Stimulated activated CD4-positive, alpha-beta T cell treated with anti-CD3 and anti-CD28 coated beads, Interleukin-1b, Interleukin-23, amount 100 ng/mL, for 1 hour (primary cell): ENCODE measurements at places on chromosomes 11 and 22.

- DNase-seq, result no peak
These were observed 23.8 kb downstream of the WNT7B start for GRCh38 chr22:45953178-45953577.

DNA sequence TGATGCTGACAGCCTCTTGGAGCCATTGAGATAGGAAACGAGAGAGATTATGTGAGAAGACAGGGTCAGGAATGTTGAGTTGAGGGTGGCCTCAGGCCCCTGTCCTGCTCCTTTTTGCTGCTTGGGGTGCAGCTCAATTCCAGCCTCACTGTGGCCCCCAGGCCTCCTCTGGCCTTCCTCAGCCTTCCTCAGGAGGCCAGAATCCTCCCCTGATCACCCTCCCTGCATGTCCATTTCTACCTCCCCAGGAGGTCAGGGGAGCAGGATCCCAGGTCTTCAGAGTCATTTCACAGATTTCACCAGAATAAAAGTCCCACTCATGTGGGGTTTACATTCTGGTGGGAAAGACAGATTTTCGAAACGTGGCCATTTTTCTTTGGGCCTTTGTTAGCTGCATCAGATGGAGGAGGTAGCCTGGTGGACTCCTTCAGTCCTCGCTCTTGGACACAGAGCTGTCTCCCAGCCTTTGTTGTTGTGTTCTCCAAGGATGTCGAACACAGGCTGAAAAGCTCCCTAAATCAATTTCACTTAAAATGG lies 2.2 kb upstream of the KCNQ1OT1 start:
- DNase-seq, result no peak

- DNase-seq, result no peak
These were observed 3.7 kb downstream of the KRTAP5-4 start for GRCh38 chr11:1618231-1618630.

- peak; percentile 13 for DNase-seq
These were observed 23.9 kb downstream of the MYO7A start for GRCh38 chr11:77151804-77152509.

DNA sequence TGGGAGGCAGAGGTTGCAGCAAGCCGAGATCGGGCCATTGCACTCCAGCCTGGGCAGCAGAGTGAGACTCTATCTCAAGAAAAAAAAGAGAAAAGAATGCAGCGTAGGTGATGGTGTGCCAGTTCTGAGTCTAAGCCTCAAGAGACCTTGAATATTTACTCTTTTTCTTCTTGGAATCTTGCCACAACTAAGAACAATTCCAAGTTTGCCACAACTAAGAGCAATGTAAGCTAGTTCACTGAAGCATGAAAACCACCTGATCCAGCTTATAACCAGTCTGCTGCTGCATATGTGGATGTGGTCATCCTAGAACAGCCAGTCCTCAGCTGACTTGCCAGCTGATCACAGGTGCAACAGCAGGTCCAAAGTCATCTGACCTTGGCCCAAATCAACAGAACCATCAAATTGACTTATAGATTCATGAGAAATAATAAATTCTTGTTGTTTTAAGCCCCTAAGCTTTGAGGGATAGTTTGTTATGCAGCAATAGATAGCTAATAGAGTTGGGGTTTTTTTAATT lies 25.4 kb upstream of the SEZ6L start:
- DNase-seq, result no peak

DNA sequence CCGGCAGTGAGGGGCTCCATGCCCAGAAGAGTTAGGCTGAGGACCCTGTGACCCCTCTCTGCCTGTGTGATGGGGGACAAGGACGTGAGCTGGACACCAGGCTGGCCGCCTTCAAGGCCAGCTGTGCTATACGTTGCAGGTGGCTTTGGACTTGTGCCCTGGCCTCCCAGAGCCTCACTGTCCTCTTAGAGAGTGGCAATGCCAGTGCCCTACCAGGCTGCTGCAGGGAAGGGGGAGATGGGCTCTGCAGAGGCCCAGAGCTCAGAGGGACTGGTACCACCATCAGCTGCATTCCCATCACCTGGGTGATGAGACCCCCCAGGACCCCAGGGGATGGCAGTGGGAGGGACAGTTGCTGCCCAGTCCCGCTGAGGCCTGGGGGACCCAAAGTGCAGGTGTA lies 90.4 kb upstream of the SHISAL1 start:
- no peak for DNase-seq

GRCh38 chr11:133904818-133905515 lies 51.8 kb downstream of the IGSF9B start:
- no peak for DNase-seq

DNA sequence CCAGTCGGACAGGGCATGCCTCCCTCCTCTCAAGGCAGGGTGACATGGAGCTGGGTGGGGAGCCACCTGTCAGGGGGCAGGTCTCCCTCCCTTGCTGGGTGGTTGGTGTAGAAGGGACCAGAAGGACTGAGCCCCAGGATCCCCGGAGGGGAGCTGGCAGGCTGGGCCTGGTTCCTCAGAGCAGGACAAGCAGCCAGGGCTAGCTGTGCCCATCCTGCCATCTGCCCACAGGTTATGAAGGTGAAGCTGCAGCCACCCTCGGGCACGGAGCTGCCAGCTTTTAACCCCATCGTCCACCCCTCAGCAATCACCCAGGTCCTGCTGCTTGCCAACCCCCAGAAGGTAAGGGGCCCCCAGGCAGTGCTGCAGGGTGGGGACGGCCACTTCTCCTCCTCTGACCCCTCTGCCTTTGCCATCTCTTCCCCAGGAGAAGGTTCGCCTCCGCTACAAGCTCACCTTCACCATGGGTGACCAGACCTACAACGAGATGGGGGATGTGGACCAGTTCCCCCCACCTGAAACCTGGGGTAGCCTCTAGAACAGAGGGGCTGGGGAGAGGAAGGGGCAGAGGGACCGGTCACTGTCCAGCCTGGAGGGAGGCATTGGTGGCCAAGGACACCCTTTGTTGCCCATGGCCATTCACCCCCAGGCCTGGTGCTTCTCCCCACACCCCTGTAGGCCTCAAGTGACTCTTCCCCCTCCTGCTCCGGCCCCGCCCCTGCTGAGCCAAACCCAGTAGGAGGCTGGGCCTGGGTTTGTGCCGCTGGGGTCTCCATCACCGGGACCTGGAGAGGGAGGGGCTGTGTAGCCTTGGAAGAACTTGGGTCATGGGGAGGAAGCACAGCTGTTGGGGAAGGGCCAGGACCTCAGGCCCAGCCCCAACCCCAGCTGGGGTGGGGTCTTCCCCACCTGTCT lies 7.0 kb upstream of the SH3BP1 start:
- no peak for DNase-seq

- DNase-seq, result no peak
These were observed at the start of gene LUZP2 for GRCh38 chr11:24496736-24497725. Gene LUZP2, plus strand, starts transcription at chr11:24497053.

GRCh38 chr11:62556875-62557631 lies 10.4 kb upstream of the AHNAK start:
- no peak for DNase-seq

DNA sequence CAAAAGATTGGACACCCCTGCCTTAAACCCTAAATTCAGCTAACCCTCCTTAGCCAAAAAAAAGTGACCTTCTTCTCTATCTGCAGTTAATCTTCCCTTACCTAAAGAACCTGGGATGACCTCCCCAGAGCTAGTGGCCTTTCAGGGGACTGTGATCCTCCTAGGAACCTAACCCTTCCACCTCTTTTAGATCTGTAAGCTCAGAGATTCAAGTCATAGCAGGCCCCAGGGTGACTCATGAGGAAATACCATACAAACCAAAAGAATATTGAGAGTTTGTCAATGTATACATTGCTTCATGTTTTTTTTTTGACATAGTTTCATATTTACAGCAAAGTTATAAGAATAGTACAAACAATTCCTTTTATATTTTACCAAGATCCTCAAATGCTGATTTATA lies 38.3 kb upstream of the CXCR5 start:
- DNase-seq, result no peak

GRCh38 chr11:32331098-32331497 lies 104.2 kb downstream of the WT1 start:
- no peak for DNase-seq

DNA sequence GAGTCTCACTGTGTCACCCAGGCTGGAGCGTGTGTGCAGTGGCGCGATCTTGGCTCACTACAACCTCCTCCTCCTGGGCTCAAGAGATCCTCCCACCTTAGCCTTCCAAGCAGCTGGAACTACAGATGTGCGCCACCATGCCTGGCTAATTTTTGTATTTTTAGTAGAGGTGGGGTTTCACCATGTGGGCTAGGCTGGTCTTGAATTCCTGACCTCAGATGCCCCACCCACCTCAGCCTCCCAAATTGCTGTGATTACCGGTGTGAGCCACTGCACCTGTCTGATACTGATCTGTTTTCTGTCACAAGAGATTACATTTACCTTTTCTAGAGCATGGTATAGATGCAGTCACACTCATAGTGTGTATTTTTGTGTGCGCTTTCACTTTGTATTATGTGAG lies 11.6 kb downstream of the ATG13 start:
- no peak for DNase-seq

DNA sequence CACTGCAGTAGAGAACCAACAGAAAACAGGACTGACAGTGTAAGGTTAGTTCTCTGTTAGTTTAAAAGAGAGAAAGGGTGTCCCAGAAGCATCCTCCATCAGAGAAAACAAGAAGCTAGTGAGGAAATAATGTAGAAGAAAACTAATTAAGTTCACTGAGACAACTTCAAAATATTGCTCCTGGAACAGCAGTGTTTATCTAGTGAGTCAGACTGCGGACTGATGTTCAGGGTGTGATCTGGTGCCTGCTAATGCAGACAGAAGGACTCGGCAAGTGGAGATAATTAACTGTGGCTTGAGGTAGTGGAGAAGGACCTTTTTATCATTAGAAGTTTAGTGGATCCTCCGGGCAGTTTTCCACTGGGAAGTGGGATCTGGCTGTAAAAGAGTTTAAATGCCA lies 55.4 kb downstream of the CDON start:
- no peak for DNase-seq

GRCh38 chr22:36330655-36331305 lies 57.0 kb downstream of the MYH9 start:
- no peak for DNase-seq

GRCh38 chr11:9842923-9843322 lies 179.0 kb downstream of the SWAP70 start:
- no peak for DNase-seq

DNA sequence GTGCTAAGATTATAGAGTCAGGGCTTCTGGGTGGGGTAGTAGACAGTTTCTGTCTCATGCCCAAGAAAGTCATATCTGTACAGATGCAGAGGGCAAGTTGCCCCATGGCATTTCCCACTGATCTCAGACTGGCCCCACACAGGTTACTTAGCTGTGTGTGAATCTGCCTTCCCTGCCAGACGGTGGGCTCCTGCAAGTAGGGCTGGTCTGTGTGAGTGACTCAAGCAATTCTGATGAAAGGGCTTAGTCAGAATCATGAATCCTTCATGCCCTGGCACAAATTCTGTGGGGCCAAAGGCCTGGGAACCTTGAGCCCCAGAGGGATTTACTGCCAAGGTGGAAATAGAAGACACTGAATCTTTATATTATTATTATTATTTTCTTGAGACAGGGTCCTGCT lies 30.4 kb downstream of the USH1C start:
- no peak for DNase-seq

DNA sequence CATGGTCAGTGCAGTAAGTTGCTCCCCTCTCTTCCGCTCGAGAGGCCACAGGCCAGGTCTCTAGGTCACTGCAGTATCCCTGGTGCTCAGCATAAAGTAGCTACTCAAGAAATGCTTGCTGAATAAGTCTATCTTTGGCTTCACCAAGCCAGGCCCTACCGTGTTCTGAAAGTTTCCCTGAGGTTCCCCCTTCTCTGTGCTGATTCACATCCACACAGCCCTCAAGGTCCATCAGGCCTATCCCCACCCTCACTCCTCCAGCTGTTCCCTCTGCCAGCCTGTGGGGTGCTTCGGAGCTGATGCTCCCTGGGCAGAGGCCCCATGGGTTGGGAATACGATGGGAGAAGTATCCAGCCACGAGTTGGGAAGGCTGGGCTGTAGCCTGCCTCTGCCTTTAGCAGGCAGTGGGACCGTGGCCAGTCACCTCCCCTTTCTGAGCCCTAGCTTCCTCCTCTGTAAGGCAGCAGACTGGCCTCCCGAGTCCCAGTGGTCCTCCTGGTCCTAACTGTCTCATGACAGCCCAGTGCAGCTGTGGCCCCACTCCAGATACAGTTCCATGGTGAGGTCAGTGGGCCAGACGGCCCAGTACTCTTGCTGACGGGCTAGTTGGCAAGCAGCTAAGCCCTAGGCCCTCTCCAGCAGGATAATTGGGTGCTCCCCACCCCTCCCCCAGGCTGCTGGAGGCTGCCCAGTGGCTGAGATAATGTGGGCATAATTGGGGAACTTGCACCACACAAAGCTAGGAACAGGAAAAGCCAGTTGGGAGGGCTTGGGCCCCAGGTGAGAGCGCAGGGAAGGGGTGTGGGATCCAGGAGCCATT lies 48.2 kb downstream of the NECTIN1 start:
- DNase-seq, result no peak

- no peak for DNase-seq
These were observed 14.2 kb downstream of the DPP3 start for GRCh38 chr11:66494458-66494857.

DNA sequence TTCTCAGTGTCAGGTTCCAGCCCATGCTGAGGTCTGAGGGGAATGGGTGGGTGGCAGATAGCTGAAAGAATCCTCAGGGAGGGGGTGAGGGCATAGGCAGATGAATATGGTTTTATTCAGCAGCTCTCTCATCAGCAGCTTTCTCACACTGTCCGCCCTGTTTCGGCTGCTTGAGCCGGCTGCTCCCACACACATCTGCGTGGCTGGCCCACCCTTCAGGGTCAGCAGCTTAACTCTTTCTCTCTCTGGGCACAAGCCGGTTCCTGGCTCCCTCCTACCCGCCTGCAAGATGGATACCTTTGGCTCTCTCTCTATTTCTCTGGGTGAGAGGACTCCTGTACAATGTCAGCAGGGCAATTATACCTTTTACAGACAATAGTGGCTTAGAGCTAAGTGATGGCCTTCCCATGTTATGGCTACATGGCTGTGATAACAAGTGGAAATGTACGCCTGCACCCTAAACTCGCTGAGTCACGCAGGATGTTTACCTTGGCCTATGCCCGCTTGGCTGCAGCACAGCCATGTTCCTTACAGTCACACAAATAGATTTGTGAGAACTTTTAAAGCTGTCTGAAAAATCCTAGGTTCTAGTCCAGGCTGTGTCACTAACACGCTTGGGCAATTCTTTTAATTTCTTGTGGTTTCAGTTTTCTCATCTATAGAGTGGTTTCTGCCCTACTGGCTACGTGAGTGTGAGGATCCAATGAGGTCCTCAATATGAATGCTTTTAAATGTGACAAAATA lies 4.1 kb downstream of the MMP20 start:
- no peak for DNase-seq

DNA sequence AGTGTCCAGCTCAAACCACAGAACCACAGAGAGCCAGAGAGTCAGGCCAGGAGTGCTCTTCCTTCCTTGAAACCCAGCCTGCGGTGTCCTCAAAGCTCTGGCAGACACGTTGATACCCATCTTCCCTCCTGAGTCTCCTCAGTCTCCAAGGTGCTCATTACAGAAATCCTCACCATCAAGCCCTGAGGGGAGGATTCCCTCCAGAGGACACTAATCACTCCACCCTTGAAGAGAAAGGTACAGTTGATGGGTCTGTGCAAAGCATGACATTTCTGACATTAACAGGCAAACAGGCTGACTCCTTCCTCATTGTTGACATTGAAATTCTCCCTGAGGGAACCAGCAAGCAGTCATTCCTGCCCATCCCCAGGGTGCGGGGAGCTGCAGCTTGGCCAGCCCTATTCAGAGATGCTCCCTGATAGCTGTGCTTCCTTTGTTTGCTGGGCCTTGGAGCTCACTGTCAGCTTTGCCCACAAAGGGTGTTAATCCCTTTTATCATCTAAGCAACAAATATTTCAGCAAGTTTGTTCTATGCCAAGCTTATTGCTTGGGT lies 101.7 kb upstream of the CSNK2A3 start:
- no peak for DNase-seq
